ENCODE measurements at places on chromosomes 11 and 22.

- no peaks in the 10 kb centered on the region for H3K27me3 ChIP-seq
- no peaks in the 10 kb centered on the region for H3K36me3 ChIP-seq
- DNase-seq, result no peak
- H3K4me3 ChIP-seq, result no peak overlapping the region
- no peaks in the 10 kb centered on the region for H3K4me1 ChIP-seq
Observed at GRCh38 chr22:17781319-17782031, 7.2 kb upstream of the BID start.

DNA sequence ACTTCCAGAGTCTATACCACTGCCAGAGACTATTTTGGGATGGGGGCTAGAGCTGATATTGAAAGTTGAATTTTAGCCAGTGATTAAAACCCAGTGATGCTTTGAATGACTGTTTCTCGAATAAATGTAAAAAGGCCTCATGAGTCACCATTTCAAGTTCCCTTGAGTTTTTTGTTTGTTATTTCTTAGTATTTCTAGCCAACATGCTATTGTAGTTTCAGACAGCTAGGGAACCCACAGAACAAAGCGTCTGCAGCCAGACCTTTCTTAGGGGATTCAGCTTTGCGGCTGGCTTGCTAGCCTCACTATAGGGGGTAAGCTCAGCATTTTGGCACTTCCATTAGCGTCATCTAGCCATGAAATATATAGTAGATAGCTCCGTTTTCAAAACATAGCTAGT lies 66.5 kb downstream of the DBX1 start:
- H3K27ac ChIP-seq, result no peak overlapping the region
- H3K4me3 ChIP-seq, result no peak overlapping the region
- DNase-seq, result no peak
- peaks cover 82% of the 10 kb centered on the region for H3K36me3 ChIP-seq
- H3K4me1 ChIP-seq, result no peaks in the 10 kb centered on the region

DNA sequence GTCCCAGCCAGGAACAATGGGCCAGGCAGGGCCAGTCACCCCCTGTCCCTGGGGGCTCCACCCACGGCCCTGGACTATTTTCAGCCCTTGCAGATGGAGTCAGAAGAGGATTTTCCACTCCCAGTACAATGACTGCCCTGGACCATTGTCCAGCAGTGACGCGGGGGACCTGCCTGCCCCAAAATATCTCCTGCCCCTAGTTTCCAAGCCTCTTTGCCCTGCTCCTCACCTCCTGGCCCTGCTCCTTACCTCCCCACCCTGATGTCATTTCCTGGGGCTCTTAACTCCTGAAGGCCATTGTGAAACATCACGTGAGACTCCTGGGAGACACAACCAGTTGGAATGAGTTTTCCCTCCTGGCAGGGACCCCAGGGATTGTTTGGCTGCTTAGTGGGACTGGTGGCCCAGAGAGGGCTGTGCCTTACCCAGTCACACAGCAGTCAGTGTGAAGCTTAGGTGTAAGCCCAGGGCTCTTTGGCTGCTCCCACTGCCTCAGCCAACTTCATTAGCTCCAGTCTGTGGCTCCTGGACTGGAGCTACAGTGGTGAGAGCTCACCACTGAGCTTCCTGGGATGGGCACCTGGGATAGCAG lies 22.2 kb downstream of the P2RY2 start:
- no peaks in the 10 kb centered on the region for H3K36me3 ChIP-seq
- DNase-seq, result peak; percentile 24
- H3K4me1 ChIP-seq, result peaks cover 19% of the 10 kb centered on the region
- no peak overlapping the region for H3K27ac ChIP-seq
- H3K27me3 ChIP-seq, result no peaks in the 10 kb centered on the region

- no peaks in the 10 kb centered on the region for H3K36me3 ChIP-seq
- H3K4me3 ChIP-seq, result no peak overlapping the region
- DNase-seq, result no peak
- H3K27me3 ChIP-seq, result no peaks in the 10 kb centered on the region
Observed at GRCh38 chr11:102680945-102681344, 24.6 kb downstream of the MMP27 start.

GRCh38 chr11:129960216-129961214 lies 42.1 kb downstream of the PRDM10 start:
- no peak overlapping the region for H3K4me3 ChIP-seq
- H3K27me3 ChIP-seq, result no peaks in the 10 kb centered on the region
- peaks cover 10% of the 10 kb centered on the region for H3K4me1 ChIP-seq
- H3K36me3 ChIP-seq, result 0 out of 2 replicates have a peak, but pooled peaks cover 12% of the 10 kb centered on the region
